ENCODE measurements at places on chromosomes 7 and 10.

GRCh38 chr10:51400392-51401096, 298.9 kb downstream of the CSTF2T start:
- DNase-seq: no peak

DNA sequence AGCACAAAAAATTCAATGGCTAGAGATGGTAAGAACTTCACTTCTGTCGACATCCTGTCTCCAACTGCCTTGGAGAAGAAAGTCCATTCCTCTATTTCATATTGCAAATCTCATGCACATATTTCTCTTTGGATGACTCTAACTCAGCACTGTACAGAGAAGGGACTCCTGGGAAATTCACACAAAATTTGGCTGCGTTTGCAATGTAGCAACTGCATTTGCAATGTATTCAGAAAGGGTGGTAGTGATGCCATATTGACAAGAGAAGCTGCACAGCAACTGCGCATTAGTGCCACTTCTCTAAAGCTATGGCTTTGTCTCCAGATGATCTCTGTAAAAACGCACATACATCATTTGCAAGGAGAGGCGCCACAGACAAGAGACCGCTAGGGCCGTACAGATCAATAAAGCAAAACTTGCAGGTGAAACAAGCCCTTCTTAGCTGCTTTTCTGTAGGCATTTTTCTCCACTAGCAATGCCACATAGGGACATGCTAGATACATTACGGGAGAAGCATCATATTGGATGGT, 389.5 kb downstream of the TCERG1L start:
- no peak for DNase-seq

- DNase-seq: no peak
These were observed 626 bp upstream of the BMS1 start for GRCh38 chr10:42781893-42782445.

DNA sequence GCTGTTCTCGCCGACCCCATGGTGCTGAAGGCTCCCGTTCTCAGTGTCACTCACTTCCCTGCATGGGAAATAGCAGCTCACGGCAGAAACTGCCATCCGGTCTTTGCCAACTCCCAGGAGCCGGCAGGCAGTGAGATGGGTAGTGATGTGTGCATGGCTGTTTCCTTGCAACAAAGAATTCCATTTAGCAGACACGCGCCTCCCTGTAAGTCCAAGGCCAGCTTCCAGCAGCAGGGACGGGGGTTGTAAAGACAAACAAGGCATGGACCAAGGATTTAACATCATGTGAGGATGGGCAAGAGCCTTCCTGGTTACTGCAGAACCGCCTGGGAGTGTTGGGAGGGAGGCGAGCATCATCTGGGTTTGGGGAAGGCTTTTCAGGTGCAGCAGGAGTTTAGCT, 273.1 kb downstream of the GLRX3 start:
- DNase-seq: no peak
